ENCODE measurements at places on chromosomes 1 and 21.

DNA sequence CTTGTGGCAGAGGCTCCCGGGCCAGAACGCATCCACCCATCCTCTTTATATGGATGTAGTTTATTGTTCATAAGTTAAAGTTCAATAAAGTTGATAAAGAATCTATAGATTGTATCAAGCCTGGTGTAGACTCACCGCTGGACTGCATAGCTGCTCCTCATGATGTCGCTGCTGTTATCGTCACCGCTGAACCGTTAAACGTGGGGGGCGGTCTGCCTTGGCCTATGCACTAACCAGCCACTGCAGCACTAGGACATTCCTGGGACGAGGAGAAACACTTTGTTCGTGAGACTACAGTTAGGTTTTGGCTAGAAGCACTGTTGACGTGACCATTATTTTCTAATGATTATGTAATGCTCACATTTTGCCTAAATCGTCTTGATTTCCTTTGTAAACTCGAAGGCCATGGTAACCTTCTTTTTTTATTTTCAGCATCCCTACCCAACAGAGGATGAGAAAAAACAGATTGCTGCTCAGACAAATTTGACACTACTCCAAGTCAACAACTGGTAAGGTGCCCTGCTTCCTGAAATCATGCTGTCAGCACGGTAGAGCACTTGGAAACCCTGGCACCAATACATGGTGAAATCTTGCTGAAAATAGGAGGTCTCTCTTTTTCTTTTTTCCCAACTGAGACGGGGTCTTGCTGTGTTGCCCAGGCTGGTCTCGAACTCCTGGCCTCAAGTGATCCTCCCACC lies 50.2 kb downstream of the PKNOX1 start:
- no peak for DNase-seq

- DNase-seq = no peak
These were observed 512 bp downstream of the FBLIM1 start for GRCh38 chr1:15758953-15759661.

DNA sequence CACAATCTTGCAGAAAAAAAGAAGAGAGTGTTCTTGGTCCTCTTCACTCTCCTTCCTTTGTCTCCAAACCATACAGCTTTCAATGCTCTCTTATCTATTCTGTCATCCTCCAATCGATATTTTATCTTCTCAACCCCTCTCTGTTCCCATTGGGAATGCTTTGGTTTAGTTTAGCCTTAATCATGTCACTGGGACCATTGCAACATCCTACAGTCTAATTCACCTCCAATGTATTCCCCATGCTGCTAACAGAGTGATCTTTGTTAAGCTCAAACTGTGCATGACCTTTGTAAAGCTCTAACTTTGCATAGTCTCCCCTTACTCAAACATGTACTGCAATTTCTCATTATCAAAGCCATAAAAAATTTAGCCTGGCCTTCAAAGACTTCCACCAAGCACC lies 2.9 kb downstream of the MPL start:
- no peak for DNase-seq

GRCh38 chr1:232384171-232384883 lies 245.6 kb downstream of the SIPA1L2 start:
- no peak for DNase-seq

DNA sequence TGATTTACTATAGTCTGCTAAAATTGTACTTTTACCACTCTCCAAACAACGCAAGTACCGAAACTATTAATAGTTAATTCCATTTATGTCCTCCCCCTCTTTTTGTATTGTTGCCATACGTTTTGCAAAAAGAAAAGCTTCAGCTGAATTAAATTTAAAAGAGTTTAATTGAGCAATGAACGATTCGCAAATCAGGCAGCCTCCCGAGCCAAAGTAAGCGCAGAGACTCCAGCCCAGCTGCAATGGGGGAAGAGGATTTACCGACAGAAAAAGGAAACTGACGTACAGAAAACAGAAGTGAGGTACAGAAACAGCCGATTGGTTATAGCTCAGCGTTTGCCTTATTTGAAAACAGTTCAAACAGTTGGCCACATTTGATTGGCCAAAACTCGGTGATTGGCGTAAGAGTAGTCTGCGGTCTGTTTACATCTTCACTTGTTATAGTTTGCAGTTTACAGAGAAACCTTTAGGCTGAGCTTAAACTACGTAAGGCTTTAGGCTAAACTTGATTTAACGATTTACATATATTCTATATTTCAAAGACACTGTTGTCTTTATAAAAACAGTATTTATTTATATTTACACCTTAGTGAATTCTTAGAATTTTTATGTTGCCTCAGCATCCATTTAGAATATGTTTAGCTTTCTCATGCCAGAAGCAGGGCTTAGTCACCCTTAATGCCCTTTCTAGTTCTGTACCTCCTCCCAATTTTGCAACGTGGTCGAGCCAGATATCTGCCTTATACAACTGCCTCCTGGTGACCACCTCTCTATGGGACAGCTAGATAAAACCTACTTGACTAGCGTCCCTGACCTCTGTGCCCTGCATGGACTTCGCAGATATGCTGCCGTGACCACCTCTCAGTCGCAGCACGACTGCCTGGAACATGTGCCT lies 23.8 kb downstream of the CR1 start:
- no peak for DNase-seq

GRCh38 chr1:222104694-222105392 lies 363.0 kb upstream of the DUSP10 start:
- DNase-seq = no peak

DNA sequence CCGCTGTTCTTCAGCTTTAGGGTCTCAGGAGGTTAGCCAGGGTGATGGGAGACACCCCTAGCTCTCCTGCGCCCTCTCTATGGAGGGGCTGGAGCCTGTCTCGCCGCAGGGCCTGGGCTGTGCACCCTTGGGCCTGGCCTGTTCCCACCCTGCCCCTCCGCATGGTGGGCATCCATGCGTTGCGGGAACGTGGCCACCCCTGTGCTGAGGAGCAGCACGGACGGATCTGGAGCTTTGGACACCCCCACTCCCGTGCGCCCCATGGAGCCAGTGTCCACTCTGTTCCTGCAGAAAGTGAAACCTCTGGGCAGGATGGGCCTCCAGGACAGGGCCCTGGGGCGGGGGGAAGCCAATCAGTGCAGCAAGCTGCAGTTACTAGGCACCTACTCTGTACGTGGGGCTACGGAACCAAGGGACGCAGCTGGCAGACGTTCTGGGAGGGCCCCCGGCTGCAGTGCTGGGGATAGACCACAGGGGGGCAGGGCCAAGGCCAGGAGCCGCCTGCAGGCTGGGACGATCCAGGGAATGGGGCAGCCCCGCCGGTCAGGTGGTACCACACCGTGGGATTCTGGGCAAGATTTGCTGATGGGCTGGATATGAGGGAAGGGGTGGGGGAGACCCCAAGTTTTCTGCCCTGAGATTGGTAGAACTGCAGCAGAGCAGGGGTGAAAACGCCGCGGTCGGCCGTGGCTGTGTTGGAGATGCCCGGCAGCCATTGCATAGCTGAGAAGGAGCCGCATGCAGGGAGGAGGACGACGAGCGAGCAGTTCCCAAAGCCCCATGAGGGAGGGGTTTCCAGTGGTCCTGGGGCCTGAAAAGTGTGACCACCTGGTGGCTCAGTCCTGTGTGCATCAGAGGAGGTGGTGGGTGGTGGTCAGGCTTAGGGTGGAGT lies 43.3 kb downstream of the TP73 start:
- DNase-seq = no peak
